Left renal pelvis (tissue), 4 donors: ENCODE measurements at places on chromosomes 7 and 10. TPM values are rescaled to one million over a fixed set of nuclear protein-coding genes. Genes with fewer than 3 reads are reported as not detected.

ATOH7 gene
- polyA plus RNA-seq, result 1.6 TPM

SLC26A4 gene
- polyA plus RNA-seq, result 6.8 TPM

CYP26C1 gene
- polyA plus RNA-seq, result 0.06 TPM

PSD gene
- 13.3 TPM for polyA plus RNA-seq

ADCY1 gene
- polyA plus RNA-seq, result 3.3 TPM

VAX1 gene
- polyA plus RNA-seq, result not detected

ANXA8L1 gene
- polyA plus RNA-seq, result 0.32 TPM

SEC24C gene
- 69.1 TPM for polyA plus RNA-seq

ZNF680 gene
- 15.4 TPM for polyA plus RNA-seq

WIPF3 gene
- 5.7 TPM for polyA plus RNA-seq

HTR5A gene
- not detected for polyA plus RNA-seq

MPP7 gene
- 10.6 TPM for polyA plus RNA-seq

MRC1 gene
- polyA plus RNA-seq, result 12.6 TPM

AGK gene
- polyA plus RNA-seq, result 37.2 TPM

DOCK1 gene
- polyA plus RNA-seq, result 68.3 TPM

GHRHR gene
- 0.40 TPM for polyA plus RNA-seq

LIPN gene
- polyA plus RNA-seq, result not detected

EGR2 gene
- 1.8 TPM for polyA plus RNA-seq

SPDYE16 gene
- polyA plus RNA-seq, result 0.97 TPM

HOXA13 gene
- polyA plus RNA-seq, result not detected

ITPRID1 gene
- polyA plus RNA-seq, result 0.11 TPM

HIP1 gene
- 32.4 TPM for polyA plus RNA-seq

GPRIN2 gene
- polyA plus RNA-seq, result 6.9 TPM

ZNF365 gene
- 0.50 TPM for polyA plus RNA-seq

DLX5 gene
- 0.90 TPM for polyA plus RNA-seq

GFRA1 gene
- 104 TPM for polyA plus RNA-seq

TMEM130 gene
- polyA plus RNA-seq, result 4.1 TPM

SFTPD gene
- 0.80 TPM for polyA plus RNA-seq

H2BK1 gene
- polyA plus RNA-seq, result not detected

LAMB1 gene
- 817 TPM for polyA plus RNA-seq

C10orf67 gene
- polyA plus RNA-seq, result 1.9 TPM

AGBL3 gene
- 5.7 TPM for polyA plus RNA-seq

ACTA2 gene
- polyA plus RNA-seq, result 225 TPM

ELAPOR2 gene
- 6.6 TPM for polyA plus RNA-seq

DNAH11 gene
- 2.3 TPM for polyA plus RNA-seq

FMC1 gene
- polyA plus RNA-seq, result 22.7 TPM
